ENCODE measurements at places on chromosomes 12 and 14.

GRCh38 chr12:1858456-1858855 lies 38.1 kb downstream of the LRTM2 start:
- DNase-seq = no peak

DNA sequence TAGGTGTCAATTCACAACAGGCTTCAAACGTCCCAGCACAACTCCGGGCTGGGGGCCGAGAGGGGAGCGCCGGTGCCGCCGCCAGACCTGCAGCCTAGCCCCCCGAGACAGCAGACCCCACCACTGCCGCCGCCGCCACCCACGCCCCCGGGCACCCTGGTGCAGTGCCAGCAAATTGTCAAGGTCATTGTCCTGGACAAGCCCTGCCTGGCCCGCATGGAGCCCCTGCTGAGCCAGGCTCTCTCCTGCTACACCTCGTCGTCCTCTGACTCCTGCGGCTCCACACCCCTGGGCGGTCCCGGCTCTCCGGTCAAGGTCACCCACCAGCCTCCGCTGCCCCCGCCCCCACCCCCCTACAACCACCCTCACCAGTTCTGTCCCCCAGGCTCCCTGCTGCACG lies 39.4 kb downstream of the SLC6A12 start:
- DNase-seq = no peak

GRCh38 chr12:105738051-105738450 lies 400.7 kb downstream of the NUAK1 start:
- no peak for DNase-seq

- no peak for DNase-seq
These were observed 47.2 kb downstream of the LRP6 start for GRCh38 chr12:12219664-12220063.

DNA sequence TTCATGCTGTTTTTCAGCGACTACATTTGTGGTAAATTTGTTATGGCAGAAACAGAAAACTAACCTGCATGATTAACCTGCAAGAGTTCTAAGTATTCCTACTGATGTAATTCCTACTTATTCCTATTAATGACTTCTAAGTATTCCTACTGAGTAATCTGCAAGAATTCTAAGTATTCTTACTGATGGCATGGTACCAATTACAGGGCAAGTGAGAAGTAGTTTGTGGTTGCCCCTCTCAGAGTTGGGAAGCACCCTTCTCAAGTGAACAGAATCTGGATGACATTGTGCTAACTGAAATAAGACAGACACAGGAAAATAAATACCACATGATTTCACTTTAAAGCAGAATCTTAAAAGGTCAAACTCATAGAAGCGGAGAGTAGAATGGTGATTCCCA lies 100.9 kb upstream of the CPNE8 start:
- no peak for DNase-seq

GRCh38 chr14:37246427-37246829 lies 48.7 kb downstream of the MIPOL1 start:
- DNase-seq = peak; percentile 33

- no peak for DNase-seq
These were observed 292.5 kb downstream of the AKAP6 start for GRCh38 chr14:32621585-32621984.

DNA sequence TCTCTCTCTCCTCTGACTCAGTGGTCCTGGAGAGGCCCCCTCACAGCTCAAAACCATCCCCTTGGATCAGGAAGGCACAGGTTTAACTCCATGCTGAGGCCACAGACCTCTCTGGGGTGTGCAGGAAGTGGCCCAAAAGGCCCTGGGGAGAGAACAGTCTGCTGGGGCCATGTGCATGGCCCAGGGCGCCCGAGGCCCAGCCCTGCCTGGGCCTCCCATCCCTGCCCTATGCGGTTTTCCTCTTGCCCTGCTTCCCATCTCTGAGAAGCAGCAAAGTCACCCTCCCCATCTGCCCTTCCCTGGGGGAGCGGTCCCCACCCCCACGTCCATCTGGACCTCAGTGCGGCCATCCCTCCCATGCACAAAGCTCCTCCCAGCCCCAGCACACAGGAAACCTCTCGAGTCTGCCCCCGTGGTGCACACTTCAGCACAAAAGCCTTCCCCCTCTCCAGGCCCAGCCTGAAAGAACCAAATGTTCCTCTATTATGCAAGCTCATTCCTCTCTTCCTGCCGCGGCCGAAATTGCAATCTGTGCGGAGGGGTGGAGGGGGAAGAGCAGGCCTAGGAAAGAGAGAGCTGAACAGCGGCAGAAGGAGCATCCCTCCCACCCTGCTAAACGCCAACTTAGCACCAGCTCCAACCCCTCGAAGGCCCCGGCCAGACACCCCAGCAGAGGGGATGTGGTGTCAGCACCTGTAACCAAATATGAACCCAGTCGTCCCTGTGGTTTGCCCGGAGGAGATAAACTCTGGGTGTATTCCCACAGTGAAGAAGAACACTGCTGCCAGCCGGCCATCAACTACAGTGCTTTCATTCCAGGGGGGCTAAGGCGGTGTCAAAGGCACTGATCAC lies 108.5 kb downstream of the SCARB1 start:
- DNase-seq = no peak

DNA sequence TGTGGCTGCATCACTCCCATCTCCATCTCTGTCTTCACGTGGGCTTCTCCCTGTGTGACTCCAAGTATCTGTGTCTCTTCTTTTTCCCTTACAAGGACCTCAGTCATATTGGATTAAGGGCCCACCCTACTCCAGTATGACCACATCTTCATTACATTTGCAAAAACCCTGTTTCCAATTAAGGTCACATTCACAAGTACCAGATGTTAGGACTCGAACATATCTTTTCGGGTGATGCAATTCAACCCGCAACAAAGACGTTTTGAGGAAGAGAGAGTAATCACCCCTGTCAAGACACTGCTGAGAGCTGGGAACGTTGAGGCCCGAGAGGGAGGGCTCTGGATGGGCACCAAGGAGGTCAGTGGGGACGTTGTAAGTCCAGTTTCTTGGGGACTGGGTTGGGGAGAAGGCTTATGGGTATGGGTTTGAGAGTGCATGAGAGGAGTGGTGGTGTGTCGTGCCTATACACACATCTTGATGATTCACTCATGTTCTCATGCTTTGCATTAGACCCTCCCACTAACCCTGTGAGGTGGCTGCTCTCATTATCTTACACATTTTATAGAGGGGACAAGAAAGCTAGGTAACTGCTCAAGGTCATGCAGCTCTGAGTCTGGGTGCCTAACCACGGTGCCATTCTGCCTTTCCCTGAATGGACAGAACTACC lies 12.1 kb upstream of the IFI27 start:
- DNase-seq = no peak

GRCh38 chr12:49296836-49297694 lies 2.1 kb downstream of the PRPH start:
- DNase-seq = peak; percentile 63
